ENCODE measurements at places on chromosomes 12 and 14. TPM values are rescaled to one million over a fixed set of nuclear protein-coding genes. Genes with fewer than 3 reads are reported as not detected.

The TMEM30B gene
- total RNA-seq, result not detected

The OVCH1 gene
- not detected for total RNA-seq

The GYS2 gene
- total RNA-seq, result not detected

The RAB15 gene
- total RNA-seq, result 13.8 TPM

The SLC10A1 gene
- not detected for total RNA-seq

- DNase-seq, result no peak
These were observed 139.9 kb downstream of the DUSP6 start for GRCh38 chr12:89212339-89212771.

GRCh38 chr14:55433880-55434804, 6.3 kb downstream of the TBPL2 start:
- no peak for DNase-seq

- no peak for DNase-seq
These were observed 237.5 kb upstream of the TMTC1 start for GRCh38 chr12:30021051-30021833.

- DNase-seq, result peak; percentile 58
These were observed 461 bp downstream of the SLC8A3 start for GRCh38 chr14:70188322-70188658.

GRCh38 chr12:110533607-110534006, 31.5 kb downstream of the RAD9B start:
- DNase-seq, result peak; percentile 21

- no peak for DNase-seq
These were observed 52.3 kb upstream of the TMCC3 start for GRCh38 chr12:94702696-94703095.

DNA sequence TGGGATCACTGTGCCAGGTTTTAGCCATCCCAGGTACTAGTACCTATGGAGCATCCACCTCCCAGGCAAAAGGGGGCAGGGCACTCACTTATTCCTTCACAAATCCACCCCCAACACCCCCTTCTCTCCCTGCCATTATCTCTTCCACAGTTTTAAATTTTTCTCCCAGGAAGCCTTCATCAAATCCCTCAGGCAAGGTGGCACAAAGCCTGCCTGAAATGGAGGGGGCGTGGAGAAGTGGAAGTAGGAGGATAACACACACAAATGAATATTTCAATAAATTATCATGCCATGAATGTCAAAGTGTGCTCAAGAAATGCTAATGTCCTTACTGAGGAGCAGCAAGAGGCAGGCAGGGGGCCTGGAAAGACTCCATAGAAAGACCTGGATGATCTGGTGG, 4.7 kb upstream of the CHST11 start:
- DNase-seq, result no peak

GRCh38 chr12:77218278-77218677, 152.9 kb upstream of the E2F7 start:
- peak; percentile 21 for DNase-seq

DNA sequence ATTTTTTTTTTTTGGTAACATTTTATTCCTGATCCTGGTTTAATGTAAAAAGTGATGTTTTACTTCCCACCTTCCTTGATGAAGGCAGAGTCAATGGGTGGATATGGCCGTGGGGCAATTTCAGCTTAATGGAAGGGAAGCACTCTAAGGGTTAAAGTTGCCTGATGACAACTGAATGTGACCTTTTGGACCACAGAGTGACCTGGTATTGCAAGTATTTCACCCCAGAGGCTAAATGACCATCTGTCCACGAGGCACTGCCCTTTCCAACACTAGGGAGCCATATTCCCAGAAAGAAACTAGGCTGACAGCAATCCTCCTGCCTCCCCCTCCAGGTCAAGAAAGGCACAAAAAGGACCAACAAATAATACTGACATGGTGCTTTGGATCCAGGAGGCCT, 4.8 kb downstream of the CCDC177 start:
- no peak for DNase-seq

GRCh38 chr14:103284574-103285467, 49.2 kb upstream of the EIF5 start:
- peak; percentile 29 for DNase-seq

GRCh38 chr12:106918746-106919145, 37.0 kb upstream of the TMEM263 start:
- DNase-seq, result no peak

- DNase-seq, result no peak
These were observed 5.7 kb downstream of the HOXC8 start for GRCh38 chr12:54014377-54015017.

- DNase-seq, result no peak
These were observed 80.0 kb downstream of the EP400 start for GRCh38 chr12:132029503-132030300.

GRCh38 chr12:47520029-47520428, 185.8 kb downstream of the RPAP3 start:
- DNase-seq, result no peak

DNA sequence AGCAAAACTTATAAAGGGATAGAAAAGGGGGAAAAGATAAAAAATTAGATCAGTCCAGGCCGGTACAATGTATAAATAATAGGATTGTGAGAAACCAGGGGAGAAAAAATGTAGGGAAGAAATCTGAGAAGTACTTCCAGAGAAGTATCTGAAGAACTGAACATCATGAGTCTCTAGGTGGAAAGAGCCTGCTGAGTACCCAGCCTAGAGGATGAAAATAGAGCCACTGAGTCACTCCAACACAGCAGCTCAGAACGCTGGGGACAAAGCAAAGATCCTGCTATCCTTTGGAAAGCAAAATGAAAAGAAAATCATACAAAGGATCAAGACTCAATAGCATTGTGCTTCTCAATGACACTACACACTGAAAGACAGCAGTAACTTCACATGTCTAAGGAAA, 138.0 kb downstream of the ANO6 start:
- no peak for DNase-seq

GRCh38 chr14:61202124-61202523, 79.0 kb downstream of the TMEM30B start:
- DNase-seq, result no peak

DNA sequence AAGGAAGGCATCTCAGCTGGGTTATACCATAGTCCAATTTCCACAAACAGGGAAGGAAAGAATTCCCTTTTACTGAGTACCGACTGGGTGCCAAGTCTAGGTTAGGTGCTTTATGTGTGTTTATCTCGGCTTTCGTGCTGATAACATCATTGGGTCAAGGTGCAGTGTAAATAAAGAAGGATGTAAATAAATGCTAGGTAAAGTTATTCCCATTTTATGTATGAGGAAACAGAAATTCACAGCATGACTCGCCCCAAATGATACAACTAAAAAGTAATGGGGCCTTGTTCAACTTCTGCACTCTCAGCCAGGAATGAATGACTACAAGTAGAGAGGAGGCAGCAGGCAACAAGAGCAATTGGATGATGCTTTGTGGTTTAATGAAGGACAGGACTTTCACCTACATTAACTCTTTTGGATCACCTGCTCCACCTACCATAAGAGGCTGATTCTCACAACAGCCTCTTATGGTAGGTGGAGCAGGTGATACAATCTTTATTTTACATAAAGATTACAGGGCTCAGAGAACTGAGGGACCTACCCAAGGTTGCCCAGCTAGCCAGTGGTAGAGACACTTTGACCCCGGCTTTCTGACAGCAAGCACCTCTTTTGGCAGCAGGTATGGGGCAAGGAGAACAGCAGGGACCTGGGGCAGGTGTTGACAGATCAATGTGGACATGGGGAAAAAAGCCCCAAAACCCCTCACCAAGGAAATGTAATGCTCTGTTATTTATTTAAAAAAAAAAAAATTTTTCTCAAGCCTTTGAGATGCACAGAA, 213.4 kb upstream of the NUDT4 start:
- no peak for DNase-seq

DNA sequence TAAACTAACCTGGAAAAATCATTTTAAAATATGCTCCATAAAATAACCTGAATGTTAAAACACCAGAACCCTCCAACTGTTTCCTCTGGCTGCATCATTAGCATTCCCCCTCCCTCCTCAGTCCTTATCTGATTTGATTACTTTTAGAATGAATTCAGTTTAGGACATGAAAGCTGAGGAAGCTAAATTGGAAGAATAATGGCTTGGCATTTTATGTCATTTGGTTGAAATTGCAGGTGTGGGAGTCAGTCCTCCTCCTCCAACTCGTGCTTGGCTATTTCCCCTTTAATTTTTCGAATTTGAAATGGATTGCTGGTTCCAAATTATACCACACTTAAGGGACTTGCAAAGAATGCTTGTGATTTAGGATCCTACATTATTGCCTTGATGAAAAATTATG, 473.0 kb upstream of the STXBP6 start:
- DNase-seq, result no peak

- DNase-seq, result no peak
These were observed 93.8 kb downstream of the CPSF2 start for GRCh38 chr14:92215579-92215978.

GRCh38 chr14:92861856-92862745, 60.8 kb upstream of the CHGA start:
- no peak for DNase-seq

- DNase-seq, result no peak
These were observed 10.2 kb upstream of the PELI2 start for GRCh38 chr14:56108057-56108456.

- DNase-seq, result no peak
These were observed 120.3 kb downstream of the VRK1 start for GRCh38 chr14:96917442-96917963.

Data from Daoy (cell line).